Mesothelial cell of epicardium (in vitro differentiated cells): ENCODE measurements at places on chromosomes 16 and 17. TPM values are rescaled to one million over a fixed set of nuclear protein-coding genes. Genes with fewer than 3 reads are reported as not detected.

GRCh38 chr17:59160157-59161025 lies 4.8 kb downstream of the PRR11 start:
- DNase-seq = no peak

- no peak for DNase-seq
Observed at GRCh38 chr16:31351942-31352325, 3.0 kb upstream of the ITGAX start.

DNA sequence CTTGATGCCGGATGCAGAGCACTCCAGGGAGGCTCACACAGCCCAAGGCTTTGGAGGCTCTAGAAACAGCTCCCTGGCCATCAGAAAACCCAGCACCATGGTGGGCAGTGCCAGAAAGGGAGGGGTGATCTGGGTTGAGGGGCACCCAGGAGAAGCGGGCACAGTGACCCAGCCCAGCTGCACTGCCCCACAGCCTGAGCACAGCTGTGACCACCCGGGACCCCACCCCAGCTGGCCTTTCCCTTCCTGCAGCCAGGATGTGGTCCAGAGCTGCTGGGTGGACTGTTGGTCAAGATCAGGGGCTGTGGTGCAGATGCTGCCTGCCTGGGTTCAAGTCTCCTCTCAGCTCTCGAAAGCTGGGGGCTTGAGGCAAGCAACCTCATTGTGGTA lies 223.1 kb downstream of the ZNF423 start:
- DNase-seq = no peak

DNA sequence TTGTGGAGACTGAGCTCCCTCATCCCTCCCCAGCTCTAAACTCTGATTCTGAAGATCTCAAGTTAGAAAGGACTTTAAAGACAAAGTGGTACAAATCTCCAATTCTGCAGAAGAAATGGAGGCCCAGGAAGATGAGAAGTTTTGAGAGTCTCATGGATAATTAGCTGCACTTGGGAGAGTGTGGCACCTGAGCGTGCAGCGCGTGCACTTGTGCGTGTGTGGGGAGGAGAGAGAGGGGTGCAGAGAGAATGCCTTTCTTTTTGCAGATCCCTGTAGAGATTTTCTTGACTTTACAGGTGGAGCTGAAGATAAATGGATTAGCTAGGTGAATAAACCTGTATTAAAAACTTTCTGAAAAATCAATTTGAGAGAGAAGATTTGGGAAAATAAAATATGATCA lies 14.8 kb upstream of the AKTIP start:
- no peak for DNase-seq

DNA sequence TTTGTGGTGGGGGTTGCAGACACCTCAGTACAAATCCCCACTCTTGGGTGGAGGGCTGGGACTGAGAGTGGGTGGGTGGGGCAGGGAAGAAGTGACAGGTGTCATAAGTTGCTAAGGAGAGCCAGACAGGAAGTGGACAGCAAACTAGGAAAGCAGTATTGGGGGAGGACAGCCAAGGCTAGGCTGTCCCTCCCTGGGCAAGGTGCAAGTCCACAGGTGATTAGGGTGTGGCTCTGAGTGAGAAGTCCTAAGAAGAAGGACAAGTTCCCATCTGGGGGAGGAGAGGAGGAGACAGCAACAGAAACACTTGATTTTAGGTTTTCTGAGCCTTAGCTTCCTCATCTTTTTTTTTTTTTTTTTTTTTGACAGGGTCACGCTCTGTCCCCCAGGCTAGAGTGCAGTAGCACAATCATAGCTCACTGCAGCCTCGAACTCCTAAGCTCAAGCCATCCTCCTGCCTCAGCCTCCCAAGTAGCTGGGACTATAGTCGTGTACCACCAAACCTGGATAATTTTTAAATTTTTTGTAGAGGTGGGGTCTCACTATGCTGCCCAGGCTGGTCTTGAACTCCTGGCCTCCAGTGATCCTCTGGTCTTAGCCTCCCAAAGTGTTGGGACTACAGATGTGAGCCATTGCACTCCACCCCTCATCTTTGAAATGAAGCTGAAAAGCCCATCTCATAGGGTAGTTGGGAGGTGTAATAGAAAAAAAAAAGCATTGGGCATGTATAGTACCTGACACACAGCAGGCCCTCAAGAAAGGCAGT lies 2.5 kb downstream of the MAPK3 start:
- no peak for DNase-seq

FOXF1 gene
- 1.9 to 2.6 TPM (median 1.9 TPM) in 3 replicates for total RNA-seq

KRT12 gene
- not detected in 3 replicates for total RNA-seq

DNA sequence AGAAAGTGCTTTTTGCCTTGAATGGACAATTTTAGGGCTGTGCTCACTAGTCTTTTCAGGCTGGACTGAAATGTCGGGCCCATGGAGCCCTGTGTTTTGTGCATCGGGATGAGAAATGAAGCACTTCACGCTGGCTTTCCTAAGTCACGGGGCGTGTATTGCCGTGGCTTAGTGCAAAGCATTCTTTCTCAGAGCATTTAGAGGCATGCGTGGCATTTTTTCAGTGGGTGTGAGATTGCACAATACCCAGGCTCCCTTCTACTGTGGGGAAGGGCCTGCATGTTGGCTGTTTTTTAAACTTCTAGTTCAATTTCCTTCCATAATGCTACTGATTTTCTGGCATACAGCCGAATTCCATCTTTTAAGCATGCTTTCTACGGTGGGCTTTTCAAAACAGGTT lies 12.6 kb upstream of the POLR3E start:
- DNase-seq = no peak

GRCh38 chr17:65589321-65589720 lies 27.9 kb upstream of the AXIN2 start:
- DNase-seq = no peak

DNA sequence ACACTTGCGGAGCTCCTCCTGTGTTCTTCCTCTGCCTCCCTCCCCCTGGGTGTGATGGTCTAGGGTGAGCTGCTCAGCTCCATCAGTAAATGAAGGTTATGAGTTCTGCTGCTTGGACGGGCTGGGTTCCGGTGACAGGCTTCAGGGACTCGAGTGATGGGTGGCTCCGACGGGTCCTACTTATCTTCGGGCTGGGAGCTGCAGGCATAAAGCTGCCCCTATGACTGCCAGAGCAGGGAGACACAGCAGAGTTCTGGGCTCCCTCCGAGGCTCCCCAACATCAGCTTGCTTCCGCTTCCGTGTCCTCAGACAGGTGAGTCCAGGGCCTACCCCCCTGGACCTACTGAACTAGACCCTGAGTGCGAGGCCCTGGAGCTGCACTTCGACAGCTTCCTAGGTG lies 11.3 kb upstream of the MLKL start:
- no peak for DNase-seq

ETV4 gene
- 4.4 to 5.6 TPM (median 5.4 TPM) in 3 replicates for total RNA-seq

DNA sequence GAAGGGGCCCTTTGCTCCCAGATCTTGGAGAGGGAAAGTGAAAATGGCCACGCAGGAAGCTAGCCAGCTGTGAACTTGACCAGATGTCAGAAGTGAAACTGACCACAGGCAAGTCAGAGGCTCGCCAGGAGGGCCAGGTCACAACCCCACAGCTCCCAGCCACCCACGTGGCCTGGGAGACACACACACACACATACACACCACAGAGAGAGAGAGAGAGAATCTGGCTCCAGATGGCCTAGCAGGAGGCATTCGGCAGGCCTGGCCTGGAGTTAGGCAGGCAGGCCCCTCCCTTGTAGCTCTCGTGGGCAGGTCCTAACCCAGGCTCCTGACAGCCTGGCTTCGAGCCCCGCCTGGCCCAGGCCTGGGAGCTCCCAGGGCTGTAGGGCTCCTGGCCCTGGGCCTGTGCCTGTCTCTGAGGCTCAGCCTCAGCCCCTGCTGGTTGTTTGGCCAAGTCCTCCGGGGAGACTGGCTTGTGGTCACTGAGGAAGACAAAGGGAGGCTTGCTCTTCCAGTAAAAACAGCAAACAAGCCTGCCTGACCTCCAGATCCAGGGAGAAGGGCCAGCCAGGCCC lies 20.2 kb downstream of the NGFR start:
- DNase-seq = no peak

OTOP2 gene
- not detected in 3 replicates for total RNA-seq

DNA sequence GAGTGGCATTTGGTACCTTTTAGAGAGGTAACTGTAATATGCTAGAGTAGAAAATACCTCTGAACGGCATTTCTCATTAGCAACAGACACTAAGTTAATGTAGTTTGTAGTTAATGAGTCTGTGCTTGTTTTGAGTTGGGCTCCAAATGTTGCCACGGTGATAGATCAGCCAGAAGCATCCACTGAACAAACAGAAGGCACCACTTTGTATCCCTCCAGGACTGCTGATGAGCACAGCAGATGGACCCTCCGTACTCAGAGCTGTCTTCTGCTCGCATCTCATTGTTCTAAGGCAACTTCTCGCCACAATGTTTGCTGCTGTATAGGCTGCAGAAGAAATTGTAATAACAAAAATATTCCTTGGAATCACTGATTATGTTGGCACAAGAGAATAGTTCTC lies 56.1 kb downstream of the TNRC6C start:
- DNase-seq = no peak

- DNase-seq = no peak
Observed at GRCh38 chr17:76027159-76027839, at the start of gene EVPL. EVPL (minus strand) TSS chr17:76027306; CDS start chr17:76027198, 108 bp downstream.

DNA sequence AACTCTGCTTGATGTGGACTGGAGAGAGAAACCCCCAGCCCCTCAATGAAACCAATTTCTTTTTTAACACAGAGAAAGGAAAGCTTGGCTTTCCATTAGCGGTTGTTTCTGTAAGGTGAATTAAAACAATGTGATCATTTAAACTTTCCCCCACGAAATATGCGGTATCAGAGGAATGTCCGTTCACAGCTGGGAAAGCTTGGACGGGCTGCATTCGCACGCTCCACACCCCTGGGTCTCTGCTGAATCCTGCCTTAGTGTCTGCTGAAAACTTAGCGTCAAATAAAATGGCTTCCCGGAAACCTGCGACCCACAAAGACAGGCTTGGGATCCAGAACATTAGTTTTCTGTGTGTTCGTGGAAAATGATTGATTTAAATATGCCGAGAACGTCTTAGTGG lies 71.7 kb downstream of the C16orf95 start:
- no peak for DNase-seq

DNA sequence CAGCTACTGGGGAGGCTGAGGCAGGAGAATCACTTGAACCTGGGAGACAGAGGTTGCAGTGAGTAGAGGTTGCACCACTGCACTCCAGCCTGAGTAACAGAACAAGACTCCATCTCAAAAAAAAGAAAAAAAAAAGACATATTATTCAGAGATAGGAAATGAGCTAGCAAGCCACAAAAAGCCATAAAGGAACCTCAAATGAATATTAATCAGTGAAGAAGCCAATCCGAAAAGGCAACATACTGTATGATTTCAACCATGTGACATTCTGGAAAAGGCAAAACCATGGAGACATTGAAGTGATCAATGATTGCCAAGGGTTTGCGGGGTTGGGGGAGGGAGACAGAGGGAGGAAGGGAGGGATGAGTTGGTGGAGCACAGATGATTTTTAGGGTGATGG lies 8.4 kb upstream of the EXOC7 start:
- no peak for DNase-seq

DNA sequence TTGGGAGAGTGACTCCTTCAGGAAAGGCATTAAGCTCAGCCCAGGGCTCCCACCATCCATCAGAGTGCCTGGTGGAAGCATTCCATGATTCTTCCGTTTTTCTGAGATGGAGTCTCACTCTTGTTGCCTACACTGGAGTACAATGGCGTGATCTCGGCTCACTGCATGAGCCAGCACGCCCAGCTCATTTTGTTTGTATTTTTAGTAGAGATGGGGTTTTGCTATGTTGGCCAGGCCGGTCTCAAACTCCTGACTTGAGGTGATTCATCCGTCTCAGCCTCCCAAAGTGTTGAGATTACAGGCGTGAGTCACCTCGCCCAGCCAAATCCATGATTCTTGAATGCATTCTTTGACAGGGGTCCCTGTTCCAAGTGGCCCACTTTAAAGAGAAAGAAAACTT lies 23.1 kb downstream of the MIS12 start:
- no peak for DNase-seq

ABCA3 gene
- 3.5 to 3.9 TPM (median 3.6 TPM) in 3 replicates for total RNA-seq

- DNase-seq = no peak
Observed at GRCh38 chr16:10086620-10087019, 95.6 kb downstream of the GRIN2A start.

DNA sequence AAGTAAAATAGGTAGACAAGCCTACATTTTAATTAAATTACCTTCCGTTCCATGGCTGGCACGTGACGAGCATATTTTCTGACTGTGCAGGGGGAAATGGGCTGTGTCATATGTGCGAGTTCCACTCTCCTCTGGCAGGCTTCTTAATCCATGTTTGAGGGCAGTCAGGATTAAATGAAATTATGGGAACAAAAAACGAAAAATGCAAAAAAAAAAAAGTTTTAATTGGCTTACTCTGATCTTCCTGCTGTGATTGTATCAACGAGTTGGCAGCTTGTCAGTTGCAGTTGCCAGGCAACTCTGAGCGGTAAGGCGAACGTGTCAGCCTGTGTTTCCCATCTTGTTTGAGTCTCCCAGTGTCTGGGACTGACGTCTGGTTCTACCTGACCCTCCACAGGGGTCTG lies 302.9 kb upstream of the XYLT1 start:
- DNase-seq = no peak

- no peak for DNase-seq
Observed at GRCh38 chr17:51257150-51258081, 2.4 kb downstream of the MBTD1 start.

VWA3A gene
- total RNA-seq = 0.18 to 0.54 TPM (median 0.35 TPM) in 3 replicates

DPEP2 gene
- not detected in 3 replicates for total RNA-seq

GRCh38 chr17:47763913-47764582 lies 31.0 kb downstream of the TBX21 start:
- DNase-seq = no peak

DRC3 gene
- total RNA-seq = 2.9 to 3.2 TPM (median 3.2 TPM) in 3 replicates

- no peak for DNase-seq
Observed at GRCh38 chr17:622356-622755, 92.3 kb downstream of the VPS53 start.

DNA sequence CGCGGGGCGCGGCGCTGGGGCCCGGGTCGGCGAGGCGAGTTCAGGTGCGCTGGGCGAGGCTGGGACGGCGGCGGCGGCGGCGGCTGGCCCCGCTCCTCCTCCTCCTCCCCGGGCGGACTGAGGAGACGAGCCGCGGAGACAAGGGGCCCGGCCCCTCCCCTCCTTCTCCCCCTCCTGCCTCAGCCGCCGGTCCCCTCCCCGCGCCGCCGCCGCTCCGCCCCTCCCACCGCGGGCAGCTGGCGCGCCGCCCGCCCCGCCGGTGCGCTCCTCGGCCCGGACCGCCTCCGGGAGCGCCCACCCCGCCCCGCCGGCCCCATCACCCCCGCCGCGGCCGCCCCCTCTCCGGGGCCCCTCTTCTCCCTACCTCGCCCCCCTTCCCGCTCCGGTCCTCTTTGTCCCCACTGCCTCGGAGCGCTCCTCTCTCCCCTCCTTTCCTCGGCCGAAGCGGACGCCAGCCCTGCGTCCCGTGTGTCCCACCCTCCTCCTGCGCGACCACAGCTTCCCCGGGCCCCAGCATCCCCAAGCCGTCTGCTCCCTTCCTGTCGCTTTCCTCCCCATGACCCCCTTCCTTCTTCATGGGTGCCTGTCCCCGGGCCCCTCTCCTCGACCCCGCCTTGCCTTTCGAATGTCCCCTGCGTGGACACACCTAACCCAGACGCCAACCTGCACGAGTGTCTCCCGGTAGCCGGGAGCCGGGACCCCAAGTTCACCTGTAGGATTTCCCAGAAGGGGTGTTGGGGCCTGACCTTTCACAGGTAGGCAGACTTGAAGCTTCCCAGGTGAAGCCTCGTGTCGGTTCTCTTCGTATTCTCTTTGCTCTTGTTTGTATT lies at the start of gene TOX3:
TOX3 (minus strand) TSS at position 140 of the 830 bp plus-strand sequence. CDS start 420 bp downstream, outside the sequence.
- peak; percentile 23 for DNase-seq

CALB2 gene
- total RNA-seq = 0.22 to 0.51 TPM (median 0.25 TPM) in 3 replicates

PLA2G10 gene
- not detected in 3 replicates for total RNA-seq

RAPGEFL1 gene
- total RNA-seq = 23.1 to 28.2 TPM (median 23.8 TPM) in 3 replicates
